ENCODE measurements at places on chromosomes 5 and 9. TPM values are rescaled to one million over a fixed set of nuclear protein-coding genes. Genes with fewer than 3 reads are reported as not detected.

PRPF4 gene
- total RNA-seq = 24.2 TPM

TMOD1 gene
- total RNA-seq = 0.74 TPM

BAAT gene
- not detected for total RNA-seq

ENTPD8 gene
- total RNA-seq = 0.51 TPM

RIC1 gene
- total RNA-seq = 24.8 TPM

KCNN2 gene
- 1.3 TPM for total RNA-seq

TMEM174 gene
- not detected for total RNA-seq

AFAP1L1 gene
- 73.2 TPM for total RNA-seq

STRBP gene
- 14.8 TPM for total RNA-seq

ADAMTS6 gene
- 43.4 TPM for total RNA-seq

TTC23L gene
- total RNA-seq = not detected

GLE1 gene
- 22.6 TPM for total RNA-seq

TUSC1 gene
- total RNA-seq = 12.1 TPM

CDC25C gene
- 13.3 TPM for total RNA-seq

ITGA2 gene
- total RNA-seq = 53.2 TPM

SLC22A4 gene
- total RNA-seq = 5.4 TPM

MRPL22 gene
- total RNA-seq = 90.8 TPM

RAD23B gene
- total RNA-seq = 100 TPM

HMMR gene
- 31.0 TPM for total RNA-seq

STKLD1 gene
- total RNA-seq = 0.77 TPM

ARL14EPL gene
- 0.58 TPM for total RNA-seq

IGFBPL1 gene
- total RNA-seq = not detected

FER gene
- total RNA-seq = 27.5 TPM

NSG2 gene
- not detected for total RNA-seq

SLC6A3 gene
- total RNA-seq = not detected
